GM03348 (cell line): ENCODE measurements at places on chromosomes 5 and 9.

DNA sequence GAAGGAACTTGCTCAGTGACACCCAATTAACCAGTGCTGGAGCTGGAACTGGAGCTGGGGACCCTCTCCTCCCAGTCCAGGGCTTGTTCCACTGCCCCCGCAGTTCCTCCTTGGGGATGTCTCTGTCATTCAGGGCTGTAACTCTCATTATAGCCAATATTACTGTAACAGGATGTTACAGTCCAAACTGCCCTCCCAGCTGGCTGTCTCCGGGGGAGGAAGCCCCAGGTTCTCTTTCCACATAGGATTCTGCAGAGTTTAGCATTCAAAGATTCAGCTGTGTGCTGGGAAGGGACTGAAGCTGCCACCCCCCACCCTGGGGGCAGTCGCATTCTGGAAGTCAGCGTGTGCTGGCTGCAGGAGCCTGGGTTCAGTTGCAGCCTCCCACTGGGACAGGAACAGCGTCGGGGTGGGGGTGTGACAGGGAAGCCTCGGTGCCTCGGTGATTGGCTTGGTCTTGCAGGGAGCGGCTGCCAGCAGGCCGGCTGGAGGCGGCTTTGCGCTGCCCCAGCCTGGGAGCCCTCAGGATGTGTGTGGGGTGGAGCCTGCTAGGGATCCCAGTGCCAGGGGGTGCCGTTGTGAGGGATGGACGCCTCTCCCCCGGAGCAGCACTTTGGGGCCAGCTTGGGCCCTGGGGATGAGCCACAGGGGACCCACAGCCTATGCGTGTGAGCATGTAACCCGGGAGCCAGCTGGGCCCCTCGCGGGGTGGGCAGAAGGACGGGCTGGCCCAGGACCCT, 101.1 kb downstream of the RGS3 start:
- DNase-seq: peak; percentile 95

DNA sequence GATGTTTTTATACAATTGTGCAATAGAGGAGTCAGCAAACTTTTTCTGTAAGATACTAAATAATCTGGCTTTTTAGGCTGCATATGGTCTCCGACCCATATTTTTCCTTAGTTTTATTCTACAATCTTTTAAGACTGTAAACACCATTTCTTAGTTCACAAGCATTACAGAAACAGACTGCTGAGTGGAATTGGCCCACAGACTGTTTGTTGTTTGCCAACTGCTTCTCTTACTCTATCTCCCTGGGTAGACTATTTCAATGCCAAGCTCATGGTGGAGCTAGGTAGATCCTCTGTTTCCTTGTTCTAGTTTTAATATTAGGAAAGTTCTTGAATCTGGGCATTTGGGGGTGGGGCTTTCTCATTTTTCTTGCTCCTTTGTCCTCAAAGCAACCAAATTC, 857.6 kb downstream of the TLE1 start:
- DNase-seq: no peak

DNA sequence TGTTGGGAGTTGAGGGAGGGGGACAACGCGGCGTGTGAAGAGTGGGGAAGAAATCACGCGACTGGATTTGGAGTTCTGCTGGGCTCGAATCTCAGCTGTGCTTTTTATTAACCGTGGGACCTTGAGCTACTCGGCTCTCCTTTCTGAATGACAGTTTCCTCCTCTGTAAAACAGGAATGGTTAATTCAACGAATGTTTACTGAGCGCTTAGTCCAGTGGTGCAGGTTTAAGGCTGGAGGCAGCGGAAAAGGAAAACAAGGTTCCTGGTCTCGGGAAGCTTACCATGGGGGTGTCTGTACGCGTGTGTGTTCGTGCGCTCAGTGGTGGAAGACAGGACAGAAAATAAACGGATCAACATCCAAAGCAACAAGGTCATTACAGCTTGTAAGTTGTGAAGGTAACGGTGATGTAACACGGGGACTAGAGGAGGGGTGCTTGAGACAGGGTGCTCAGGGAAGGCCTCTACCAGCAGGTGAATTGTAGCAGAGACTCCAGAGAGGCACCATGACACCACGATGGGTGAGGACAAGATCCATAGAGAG, 277 bp downstream of the EIF4E1B start:
- no peak for DNase-seq

DNA sequence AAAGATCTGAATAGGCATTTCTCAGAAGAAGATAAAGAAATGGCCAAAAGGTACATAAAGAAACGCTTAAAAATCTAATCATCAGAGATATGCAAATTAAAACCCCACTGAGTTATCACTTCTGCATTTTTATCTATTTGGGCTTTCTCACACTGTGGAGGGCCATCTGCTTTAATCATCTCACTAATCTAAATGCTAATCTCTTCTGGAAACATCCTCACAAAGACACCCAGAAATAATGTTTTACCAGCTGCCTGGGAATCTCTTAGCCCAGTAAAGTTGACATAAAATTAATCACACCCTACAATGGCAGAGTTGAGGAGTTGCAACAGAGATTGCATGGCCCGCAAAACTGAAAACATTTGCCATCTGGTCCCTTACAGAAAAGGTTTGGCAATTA, 407.9 kb upstream of the CYLC2 start:
- no peak for DNase-seq
